ENCODE measurements at places on chromosomes 5 and 9.
A peak's percentile ranks its signal among the peaks of the same experiment; 100 is the strongest.

- DNase-seq: no peak
Measured at GRCh38 chr9:77802515-77803293, 154.6 kb upstream of the GNA14 start.

- DNase-seq: no peak
Measured at GRCh38 chr5:109454731-109455505, 45.1 kb upstream of the PJA2 start.

- peak; percentile 83 for DNase-seq
Measured at GRCh38 chr5:15499528-15500324, at the start of gene FBXL7. FBXL7 (plus strand) TSS chr5:15500180.

GRCh38 chr5:17355586-17356346, 138.3 kb downstream of the BASP1 start:
- DNase-seq: no peak

GRCh38 chr9:19496321-19497050, 87.7 kb downstream of the ACER2 start:
- DNase-seq: no peak

GRCh38 chr5:100553209-100553608, 18.0 kb downstream of the FAM174A start:
- DNase-seq: no peak

DNA sequence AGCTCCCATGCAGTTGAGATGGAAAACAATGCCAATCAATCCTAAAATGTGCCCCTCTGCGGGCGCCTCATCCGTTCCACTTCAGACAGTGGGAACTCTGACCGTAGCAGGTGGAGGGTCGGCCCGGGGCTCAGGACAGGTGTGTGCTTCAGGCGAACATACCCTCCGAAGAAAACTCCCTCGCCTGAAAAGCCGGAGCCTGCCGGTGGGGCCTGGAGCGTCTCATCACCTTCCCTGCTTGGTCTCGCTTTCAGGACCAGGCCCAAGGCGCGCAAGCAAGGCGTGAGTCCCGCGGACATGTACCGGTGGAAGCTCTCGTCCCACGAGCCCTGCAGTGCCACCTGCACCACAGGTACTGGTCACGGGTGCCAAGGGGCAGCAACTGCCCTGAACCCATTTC, 26.4 kb downstream of the ADAMTSL2 start:
- DNase-seq: no peak

GRCh38 chr5:175842951-175843793, 28.2 kb upstream of the CPLX2 start:
- DNase-seq: no peak

DNA sequence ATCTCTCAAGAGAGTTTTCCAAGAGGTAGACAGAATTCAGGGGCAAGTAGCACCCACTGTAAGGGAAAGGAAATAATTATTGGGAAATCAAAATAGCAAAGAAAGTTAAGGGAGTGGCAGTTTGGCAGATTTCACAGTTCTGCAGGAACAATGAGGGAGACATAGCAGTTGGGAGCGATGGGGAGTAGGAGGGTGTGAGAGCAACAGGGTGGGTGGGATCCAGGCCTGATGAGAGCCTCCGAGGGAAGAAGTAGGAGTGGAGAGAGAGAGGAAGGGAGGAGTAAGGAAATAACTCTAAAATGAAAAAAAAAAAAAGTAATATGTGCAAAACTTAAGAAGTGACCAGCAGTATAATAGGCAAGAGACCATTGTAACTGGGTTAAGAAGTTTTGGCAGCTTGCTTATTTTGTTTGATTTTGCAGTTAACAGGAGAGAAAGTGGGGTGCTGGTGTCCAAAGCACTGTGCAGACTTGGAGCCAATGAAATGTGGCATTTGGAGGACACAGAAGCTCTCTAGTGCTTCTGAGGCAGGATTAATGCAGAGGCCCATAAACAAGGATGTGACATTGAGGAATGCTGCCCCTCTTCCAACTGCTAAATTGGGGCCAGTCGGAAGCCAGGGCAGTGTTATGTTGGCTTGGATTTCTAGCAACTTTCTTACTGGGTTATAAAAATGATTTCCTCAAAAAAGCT, 10.2 kb downstream of the TNFAIP8 start:
- DNase-seq: no peak

DNA sequence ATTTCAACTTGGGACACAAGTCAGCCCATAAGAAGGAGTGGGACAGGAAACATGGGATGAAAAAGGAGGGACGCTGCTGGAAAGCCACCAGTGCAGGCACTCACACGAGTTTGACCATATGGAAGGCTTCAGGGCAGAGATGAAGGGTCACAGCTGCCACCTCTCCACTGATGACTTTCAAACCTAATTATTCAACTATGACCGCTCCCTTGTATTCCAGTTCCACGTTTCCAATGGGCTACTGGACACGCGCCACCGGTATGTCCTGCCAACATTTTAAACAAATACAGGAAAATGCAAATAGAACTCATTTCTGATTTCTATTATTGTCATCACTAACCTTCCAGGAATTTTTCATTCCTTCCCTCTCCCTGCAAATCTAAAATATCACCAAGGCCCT, 134.7 kb downstream of the SLC1A3 start:
- no peak for DNase-seq

GRCh38 chr9:136024696-136025316, 63.6 kb upstream of the UBAC1 start:
- peak; percentile 12 for DNase-seq

DNA sequence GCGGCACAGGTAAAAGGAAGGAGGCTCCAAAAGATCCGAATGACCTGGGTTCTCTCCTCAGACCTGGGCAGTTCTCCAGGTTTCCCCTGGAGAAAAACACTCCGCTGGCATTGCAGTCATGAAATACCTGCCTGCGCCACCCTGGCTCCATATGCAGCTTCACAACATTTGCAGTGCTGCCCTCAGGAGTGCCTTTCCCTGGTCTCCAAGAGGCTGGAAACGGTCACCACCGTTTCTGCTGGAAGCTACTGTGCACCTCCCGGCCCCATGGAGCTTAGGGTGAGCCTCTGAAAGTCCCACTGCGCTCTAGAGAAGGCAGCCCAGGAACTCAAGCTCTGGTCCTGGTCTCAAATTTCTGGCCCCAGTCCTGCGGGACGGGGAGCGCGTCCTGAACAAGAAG, 670 bp downstream of the UGT3A1 start:
- peak; percentile 10 for DNase-seq

GRCh38 chr5:146533260-146533857, 17.4 kb upstream of the GPR151 start:
- peak; percentile 84 for DNase-seq

- no peak for DNase-seq
Measured at GRCh38 chr9:133855371-133855770, 117.2 kb upstream of the SARDH start.

DNA sequence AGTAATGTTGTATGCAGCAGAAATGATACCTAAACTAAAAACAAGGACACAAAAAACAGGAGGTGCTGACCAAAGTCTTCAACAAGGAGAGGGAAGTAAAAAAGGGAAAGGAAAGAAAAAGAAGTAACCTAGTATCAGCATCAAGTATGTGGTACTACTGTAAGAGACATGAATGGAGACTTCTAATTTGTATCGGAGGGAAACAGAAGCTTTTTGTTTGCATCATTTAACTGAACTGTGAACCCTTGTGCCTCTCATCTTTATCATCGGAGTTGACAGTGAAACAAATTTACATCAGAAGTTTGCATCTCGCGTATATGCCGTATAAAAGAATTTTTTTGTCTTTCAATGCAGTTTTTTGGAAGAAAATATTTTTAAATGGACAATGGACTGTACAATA, 6.3 kb downstream of the SRP19 start:
- no peak for DNase-seq

DNA sequence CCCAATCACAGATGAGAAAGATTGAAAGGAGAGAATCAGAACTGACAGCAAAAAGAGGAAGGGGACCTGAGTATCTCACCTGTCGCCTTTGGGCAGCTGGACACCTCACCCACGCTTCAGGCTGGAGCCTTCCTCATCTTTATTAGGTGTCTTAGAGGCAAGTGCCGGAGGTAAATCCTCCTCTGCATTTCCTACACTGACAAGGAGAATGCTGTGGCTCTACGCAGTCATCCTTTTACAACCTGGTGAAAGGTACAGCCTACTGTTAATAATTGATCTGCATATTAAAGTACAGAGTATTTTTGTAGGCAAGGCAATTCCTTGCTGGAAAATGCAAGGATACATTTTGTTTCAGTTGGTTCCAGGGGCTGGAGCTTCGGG, 34.8 kb downstream of the PRLR start:
- no peak for DNase-seq

GRCh38 chr9:129174102-129174723, 3.8 kb downstream of the IER5L start:
- DNase-seq: peak; percentile 89

DNA sequence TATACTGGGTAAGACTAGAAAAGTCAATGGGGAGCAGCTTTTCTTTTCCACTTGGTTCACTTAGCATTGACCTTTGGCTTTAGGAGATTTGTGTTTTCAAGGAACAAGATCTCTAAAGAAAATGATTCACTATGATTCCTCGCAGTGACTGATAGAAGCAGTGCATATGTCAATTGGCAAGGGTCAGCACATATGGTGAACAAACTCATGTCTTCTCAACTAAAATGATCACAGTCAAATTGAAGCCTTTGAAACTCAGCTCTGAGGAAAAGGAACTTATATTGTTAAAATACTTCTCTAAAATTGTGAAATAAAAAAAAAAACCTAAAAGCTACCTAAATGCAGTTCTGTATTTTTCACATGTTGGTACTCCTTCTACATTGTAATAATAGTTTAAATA, 43.2 kb upstream of the IL7R start:
- DNase-seq: no peak

DNA sequence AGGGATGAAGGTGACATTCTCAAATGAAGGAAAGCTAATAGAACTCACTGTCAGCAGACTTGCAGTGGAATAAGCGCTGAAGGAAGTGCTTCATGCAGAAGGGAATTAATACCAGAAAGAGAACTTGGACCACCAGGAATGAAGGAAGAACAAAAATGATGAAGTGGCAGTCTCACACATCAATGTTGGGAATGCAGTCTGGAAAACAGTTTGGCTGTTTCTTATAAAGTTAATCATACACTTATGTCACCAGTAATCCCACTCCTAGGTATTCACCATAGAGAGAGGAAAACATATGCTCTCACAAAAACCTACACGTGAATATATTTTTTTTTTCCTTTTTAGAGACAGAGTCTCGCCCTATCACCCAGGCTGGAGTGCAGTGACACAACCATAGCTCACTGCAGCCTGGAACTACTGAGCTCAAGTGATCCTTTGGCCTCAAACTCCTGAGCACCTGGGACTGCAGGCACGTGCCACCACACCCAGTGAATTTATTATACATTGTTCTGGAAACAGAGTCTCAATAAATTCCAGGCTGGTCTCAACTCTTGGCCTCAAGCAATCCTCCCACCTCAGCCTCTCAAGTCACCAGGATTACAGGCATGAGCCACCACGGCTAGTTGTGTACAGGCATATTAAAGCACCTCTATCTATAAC, 81.2 kb downstream of the ROR2 start:
- no peak for DNase-seq

DNA sequence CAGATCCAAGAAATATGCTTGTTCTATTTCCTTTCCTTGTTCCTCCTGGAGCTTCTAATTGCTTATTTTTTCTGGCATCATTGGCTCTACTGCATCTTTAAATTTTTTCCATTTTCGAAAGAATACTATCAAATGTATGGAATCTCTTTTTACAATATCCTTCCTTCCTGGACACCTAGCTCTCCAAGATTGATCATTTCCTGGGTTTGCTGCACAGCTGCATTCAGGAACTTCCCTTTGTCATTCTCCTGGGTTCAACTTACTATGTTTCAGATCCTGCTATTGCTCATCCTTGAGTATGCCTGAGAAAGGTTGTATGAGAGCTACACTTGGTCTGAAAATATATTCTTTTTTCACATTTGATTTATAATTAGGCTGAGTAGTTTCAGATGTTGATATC, 73.7 kb upstream of the ERCC6L2 start:
- DNase-seq: no peak

- DNase-seq: no peak
Measured at GRCh38 chr9:107635803-107636174, 146.2 kb upstream of the KLF4 start.

DNA sequence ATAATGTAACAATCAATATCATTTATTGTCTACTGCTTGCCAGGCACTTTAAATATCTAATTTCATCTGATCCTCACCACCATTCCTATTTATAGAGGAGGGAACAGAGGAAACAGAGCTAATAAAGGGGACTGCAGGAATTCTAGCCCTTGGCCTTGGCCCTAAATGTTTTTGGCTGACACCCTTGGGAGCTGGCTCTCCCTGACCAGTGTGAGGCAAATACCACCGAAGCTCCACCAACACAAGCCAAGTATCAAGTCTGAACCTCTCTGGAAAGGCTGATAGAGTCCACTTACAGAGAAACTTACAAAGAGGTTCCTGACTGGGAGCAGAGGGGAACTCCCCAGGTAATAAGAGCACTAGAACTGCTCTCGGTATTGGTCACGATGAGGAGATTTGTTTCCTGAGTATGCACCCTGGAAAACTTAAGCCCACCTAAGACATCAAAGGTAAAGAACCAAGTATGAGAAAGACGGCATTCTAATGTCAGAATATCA, 243.1 kb upstream of the PANK3 start:
- no peak for DNase-seq

GRCh38 chr5:98301547-98301946, 471.9 kb upstream of the RGMB start:
- no peak for DNase-seq

DNA sequence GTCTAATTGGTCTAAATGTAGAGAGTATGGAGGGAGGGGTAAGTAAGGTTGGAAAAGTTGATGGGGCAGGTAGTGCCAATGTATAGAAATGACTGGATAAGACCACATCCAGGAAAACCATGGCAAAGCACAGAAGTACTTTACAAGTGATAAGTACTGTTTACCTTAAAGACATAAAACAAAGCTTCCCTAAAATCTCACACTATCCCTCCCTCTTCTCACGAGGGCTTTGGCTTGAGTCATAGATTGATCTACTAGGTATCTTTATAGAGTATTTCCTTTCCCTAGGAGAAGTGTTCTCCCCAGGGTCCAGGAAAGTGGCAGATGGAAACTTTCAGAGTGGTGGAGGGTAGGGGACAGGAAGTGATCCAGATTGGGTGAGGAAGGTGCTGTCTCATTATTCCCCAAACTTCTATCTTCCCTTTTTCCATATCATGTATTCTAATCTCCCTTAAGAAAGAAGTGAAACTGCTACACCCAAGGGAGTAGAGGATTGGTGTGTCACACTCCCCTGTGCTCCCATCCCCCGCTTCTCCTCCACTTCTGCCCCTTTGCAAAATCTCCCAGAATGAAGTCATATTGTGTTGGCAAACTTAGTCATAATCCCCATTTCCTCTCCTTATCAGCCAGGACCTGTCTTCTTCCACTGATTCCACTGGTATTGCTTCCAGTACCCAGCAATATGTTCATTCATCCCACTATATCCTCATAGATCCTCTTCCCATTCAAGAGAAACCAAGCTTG, 14.6 kb downstream of the IL33 start:
- no peak for DNase-seq

DNA sequence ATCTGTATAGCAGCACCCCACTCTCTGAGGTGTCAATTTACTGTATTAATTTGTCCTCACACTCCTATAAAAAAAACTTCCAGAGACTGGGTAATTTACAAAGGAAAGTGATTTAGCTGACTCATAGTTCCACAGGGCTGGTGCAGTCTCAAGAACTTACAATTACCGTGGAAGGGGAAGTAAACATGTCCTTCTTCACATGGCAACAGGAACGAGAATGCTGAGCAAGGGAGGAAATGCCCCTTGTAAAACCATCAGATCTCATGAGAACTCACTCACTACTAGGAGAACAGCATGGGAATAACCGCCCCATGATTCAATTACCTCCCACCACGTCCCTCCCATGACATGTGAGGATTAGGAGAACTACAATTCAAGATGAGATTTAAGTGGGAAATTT, 602.6 kb downstream of the MTRR start:
- no peak for DNase-seq
